ENCODE measurements at places on chromosomes 12 and 14.

DNA sequence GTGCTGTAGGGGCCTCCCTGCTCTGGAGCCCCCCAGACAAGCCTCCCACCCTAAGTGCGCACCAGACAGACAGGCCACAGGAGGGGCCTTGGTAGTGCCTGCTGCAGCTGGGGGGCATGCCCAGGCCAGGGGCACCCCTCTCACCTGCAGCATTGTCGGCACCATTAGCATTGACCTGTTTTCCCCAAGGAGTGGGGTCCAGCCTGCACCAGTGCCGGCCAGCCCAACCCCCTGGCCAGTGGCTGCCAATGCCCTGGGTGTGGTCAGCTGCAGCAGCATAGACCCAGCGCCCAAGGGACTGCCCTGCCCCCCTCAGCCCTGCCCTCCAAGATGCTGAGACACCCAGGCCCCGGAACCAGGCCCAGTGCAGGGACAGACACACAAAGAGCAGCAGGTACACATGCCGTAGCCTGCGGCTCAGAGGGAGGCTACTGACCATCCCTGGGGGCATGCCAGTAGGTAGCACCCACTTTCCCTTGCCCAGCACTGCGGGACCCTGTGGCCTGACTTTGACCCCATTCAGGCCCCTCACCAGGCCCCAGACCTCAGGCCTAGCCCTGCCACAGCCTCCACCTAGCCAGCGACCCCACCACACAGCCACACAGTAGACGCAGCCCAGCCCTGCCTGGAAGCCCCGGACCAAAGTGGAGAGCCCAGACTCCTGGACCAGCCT, 1.0 kb downstream of the AHNAK2 start:
- DNase-seq, result peak; percentile 61

DNA sequence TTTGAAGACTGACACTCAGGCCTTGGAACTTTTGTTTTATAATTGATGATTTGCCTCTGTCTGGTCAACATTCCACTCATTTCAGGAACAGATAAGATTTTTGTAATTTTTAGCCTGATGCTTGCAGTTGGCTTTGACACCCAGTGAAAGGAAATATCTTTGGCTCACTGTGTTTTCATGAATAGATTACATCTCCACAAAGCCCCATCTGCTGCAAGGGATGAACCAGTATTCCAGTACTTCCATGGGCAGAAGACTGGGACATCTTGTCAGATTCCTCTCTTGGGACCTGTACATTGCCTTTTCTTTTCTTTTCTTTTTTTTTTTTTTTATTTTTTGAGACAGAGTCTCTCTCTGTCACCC, 28.4 kb downstream of the GSG1 start:
- DNase-seq, result no peak

DNA sequence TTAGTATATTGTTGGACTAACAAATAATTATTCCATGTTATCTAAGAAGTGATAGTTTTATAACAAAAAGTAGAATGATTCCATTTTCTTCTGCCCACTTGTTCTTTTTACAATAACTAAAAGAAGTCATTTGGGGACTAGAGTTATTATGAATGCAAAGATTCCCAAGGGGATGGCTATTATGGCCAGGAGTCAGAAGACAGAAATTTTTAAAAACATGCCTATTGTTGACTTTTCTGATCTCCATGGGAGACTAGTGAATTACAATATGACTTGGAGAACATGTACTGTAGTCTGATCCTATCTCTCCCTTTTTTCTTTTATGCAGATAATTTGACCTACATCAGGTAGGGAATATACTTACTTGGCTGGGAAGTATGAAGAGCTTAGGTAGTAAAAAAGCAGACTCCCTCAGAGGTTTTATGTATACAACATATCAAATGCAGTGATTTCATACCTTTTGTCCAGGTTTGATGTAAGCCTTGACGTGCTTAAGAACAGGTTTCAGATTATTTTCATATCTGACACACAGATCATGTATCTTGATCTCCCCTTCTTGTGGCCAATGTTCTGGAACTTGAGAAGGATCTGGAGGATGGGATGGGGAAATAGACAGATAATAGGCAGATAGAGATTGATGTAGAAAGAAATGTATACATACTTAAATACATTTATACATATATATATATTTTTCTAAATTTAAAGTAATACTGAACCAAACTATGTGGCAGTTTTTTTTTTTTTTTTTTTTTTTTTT, 41.0 kb upstream of the KCNJ8 start:
- DNase-seq, result no peak

- DNase-seq, result no peak
These were observed 22.1 kb downstream of the PRKAB1 start for GRCh38 chr12:119689935-119690500.

DNA sequence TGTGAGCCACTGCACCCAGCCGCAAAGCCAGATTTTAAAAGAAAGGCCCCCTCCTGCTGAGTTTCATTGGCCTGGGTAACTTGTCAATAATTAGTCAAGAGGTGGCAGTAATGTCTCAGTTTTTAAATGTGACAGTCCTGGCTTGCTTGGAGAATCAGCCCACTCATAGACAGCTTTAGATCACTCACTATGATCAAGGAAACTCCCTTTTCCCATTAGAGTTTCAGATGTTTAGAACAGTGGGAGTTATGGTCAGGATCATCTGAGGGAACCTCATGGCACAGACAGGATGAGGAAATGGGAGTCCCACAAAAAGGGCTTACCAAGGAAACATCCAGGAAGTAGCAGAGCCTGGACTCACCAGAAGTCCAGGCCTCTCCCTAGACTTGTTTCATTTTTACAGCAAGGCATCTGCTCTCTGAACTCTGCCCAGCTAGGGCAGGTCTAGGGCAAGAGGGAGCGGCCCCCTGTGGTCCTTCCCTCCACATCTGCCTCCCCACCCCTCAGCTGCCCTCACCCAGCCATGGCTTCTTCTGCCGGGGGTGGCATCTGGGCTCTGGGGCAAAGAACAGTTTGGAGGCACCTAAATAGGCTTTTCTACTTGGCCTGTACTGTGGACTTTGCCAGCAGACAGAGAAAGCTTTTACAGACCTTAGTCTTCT, 11.2 kb downstream of the BCL2L14 start:
- peak; percentile 73 for DNase-seq

DNA sequence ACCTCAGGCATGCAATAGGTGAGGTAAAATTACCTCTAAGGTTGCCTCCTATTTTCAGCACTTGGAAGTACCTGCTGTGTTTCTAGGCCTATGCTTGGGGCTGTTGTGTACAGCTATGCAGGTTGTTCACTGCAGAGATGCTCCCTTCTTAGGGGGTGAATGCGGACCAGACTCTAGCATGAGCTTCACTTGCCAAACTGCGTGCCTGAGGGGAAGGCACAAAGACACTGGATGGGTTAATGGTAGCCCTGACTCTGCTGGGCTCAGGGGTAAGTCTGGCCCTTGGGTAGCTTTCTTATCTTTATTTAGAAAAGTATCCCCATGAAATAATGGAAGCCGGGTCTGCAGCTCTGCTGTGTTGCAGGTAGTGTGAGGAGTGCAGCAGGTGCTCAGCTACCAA, 35.7 kb downstream of the B4GALNT3 start:
- no peak for DNase-seq

DNA sequence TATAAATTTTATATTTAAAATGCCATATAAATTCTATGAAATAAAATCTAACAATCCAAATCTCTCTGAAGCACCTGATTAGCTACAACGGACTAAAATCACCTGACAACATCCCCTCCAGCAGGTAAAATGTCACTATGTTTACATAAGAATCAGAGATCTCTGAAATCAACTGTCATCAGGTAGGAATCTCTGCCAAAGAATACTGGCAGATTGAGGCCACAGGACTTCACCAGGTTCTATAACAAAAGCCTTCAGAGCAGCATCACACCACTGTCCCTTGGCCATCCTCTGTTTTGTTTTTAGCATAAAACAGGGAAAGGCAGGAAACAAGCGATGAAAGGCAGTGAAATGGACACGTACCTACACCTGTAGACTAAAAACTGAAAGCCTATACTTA, 22.1 kb downstream of the FGD6 start:
- DNase-seq, result no peak

DNA sequence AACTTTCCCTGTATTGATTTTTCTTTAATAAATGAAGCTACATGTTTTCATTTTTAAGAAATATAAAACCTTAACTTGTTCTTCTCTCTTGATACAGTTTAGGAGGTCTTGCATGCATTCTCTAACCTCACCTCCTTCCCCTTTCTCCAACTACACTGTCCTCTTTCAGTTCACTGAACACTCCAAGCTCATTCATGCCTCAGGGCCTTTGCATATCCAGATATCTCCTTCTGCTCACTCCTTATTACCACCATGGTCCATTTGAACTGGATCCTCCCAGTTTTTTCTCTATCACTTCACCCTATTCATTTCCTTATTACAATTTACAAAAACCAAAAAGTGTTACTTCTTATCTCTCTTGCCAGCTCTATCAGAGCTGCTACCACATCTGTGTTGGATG, 242.9 kb upstream of the PLEKHG7 start:
- no peak for DNase-seq

- no peak for DNase-seq
These were observed 25.9 kb downstream of the DDX47 start for GRCh38 chr12:12839003-12839395.

- DNase-seq, result no peak
These were observed 28.1 kb upstream of the CFL2 start for GRCh38 chr14:34742270-34743115.

GRCh38 chr12:122527478-122527944, 462 bp downstream of the KNTC1 start:
- peak; percentile 27 for DNase-seq

DNA sequence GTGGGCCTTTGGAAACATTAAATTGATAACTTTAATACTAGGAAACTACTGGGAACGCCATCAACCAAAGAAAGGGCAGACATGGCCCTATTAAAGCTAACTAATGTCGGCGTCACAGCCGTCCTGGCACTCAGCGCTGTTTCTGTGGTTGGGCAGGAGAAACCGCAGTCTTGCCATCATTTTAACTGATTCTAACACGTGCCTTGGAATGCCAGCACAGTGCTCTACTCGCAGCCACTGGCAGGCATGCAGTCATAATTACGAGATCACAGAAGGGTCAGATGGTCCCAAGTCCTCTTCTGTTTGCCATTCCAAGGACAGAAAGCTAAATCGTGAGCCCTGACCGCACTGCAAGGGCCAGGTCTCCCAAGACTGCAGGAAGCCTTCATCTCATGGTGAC, 75.2 kb downstream of the RIMBP2 start:
- no peak for DNase-seq

DNA sequence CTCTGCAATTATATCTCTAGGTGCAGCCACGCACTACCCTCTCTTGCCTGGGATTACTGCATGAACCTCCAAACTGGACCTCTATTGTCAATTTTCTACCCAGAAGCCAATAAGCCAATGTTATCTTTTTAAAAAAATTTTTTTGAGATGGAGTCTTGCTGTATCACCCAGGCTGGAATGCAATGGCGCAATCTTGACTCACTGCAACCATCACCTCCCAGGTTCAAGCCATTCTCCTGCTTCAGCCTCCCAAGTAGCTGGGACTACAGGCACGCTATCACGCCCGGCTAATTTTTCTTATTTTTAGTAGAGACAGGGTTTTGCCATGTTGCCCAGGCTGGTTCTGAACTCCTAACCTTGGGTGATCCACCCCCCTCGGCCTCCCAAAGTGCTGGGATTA, 11.2 kb upstream of the PXN start:
- no peak for DNase-seq

DNA sequence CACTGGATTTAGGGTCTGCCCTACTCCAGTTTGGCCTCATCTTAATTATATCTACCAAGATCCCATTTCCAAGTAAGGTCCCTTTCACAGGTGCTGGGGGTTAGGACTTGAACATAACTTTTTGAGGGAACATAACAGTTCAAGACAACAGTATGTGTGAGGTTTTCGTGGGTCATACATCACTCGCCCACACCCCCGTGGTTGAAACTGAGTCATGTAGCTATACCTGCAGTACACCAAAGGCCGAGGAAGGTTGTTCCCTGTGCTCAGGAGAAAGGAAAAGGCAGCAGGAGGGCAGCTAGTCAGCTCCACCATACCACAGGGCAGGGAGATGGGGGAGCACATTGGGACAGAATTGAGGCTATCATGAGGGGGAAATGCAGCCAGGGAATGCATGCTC, 167.0 kb downstream of the PPM1H start:
- no peak for DNase-seq

GRCh38 chr12:123723011-123723410, 10.9 kb downstream of the ATP6V0A2 start:
- DNase-seq, result no peak

GRCh38 chr12:123934016-123934620, 38.5 kb downstream of the CCDC92 start:
- DNase-seq, result no peak

DNA sequence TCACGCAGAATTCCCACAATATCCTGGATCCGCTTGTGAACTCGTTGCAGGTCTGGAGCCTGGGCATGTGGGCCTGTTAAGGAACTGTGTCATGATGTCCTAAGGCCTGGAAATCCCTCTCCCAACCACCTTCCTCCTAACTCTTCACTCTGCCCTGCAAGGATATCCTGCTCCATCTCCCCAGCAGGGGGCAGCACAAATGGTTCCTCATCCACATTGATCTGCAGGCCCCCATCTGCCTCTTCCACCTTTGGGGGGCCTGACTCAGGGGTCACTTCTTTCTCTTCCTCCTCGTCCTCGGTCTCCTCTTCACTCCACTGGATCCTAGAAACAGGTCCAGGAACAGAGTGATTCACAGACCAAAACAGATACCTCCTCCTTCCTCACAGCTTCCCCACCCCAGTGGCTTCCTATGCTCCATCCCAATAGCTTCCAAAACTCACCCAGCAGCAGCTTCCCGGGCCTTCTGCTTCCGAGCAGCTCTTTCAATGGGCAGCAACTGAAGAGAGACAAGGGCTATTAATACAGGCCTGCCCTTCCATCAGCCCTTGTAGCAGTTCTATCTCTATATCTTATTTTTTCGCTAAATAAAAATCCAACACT, 4.5 kb downstream of the NOP2 start:
- DNase-seq, result peak; percentile 69

GRCh38 chr12:42162193-42162592, 17.5 kb upstream of the GXYLT1 start:
- DNase-seq, result peak; percentile 56

DNA sequence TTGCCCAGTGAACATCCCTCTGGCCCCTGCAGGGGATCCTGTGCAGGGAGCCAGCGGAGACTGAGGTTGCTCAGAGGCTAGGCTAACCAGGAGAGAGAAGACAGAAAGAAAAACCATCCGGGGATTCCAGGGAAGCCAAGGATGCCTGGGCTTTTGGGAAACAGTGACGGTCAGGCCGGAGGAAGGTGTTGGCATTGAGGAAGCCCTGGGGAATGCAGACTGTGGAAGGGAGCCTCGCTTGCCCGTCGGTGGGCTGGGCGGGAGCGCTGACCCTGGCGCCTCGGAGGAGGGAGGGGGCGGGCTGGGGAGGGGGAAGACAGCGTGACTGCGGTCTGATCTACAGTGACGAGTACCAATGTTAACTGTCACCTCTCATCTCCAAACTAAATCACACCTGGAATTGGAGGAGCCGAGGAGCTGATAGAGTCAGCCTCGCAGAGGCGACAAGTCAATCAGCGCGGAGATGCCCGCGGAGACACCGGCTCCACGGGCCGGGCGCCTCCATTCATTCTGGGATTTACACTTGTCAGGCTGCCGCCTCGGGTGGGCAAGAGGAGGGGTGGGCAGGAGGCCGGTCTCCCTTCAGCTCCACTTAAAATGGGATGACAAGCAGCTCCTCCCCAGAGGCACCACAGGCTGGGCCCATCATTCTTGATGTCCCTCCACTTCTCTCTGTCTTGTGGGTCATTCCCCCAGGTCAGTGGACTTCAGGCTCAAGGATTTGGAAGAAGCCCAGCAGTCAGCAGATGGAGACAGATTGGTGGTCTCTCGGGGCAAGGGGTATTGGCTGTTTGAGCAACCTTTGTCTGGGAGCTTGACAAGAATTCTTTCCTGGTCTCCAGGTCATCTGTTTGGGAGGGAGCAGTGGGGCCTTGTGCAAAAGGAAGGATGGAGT, 20.4 kb upstream of the GPATCH2L start:
- DNase-seq, result no peak

Data from A549 (cell line).